ENCODE measurements at places on chromosomes 1 and 21.

DNA sequence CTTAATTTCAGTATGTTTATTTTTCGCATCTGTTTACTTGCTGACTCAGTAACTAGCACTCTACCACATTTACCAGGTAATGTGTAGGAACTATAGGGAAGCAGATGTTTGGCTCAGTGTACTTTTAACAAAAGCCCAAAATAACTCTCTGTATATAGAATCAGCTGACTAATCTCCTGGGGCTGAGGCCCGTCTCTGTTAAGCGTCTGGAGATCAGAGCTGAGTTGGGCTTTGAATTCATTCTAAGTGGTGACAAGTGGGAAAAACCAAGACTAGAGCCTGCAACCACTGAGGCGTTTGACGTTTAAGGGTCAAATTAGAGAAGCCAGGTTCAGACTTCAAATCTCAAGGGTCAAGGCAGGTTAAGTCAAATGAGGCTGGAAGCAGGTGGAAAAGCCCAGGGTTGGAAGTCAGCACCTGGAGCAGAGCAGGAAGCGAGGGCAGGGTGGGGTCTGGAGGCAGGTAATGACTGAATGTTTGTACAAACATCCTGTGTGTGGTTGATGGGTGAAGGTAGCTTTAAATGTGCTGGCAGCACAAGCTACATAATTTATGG is 56.8 kb upstream of the LYST start:
- no peak for DNase-seq

DNA sequence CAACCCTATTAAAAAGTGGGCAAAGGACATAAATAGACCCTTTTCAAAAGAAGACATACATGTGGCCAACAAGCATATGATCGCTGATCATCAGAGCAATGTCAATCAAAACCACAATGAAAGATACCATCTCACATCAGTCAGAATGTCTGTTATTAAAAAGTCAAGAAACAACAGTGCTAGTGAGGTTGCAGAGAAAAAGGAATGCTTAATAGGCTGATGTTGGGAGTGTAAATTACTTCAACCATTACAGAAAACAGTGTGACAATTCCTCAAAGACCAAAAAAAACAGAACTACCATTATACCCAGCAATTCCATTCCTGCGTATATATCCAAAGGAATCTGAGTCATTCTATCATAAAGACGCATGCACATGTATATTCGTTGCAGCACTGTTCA is 13.2 kb downstream of the USH2A start:
- no peak for DNase-seq

- no peak for DNase-seq
Observed at GRCh38 chr1:202145068-202145743, 669 bp upstream of the ARL8A start.

GRCh38 chr1:27233667-27234048 is 774 bp upstream of the WDTC1 start:
- DNase-seq: no peak

GRCh38 chr1:923991-924655 is 400 bp downstream of the SAMD11 start:
- DNase-seq: no peak

GRCh38 chr1:229022595-229023333 is 248.1 kb upstream of the RAB4A start:
- DNase-seq: no peak

- DNase-seq: no peak
Observed at GRCh38 chr1:175887981-175888428, 144.6 kb upstream of the TNR start.

DNA sequence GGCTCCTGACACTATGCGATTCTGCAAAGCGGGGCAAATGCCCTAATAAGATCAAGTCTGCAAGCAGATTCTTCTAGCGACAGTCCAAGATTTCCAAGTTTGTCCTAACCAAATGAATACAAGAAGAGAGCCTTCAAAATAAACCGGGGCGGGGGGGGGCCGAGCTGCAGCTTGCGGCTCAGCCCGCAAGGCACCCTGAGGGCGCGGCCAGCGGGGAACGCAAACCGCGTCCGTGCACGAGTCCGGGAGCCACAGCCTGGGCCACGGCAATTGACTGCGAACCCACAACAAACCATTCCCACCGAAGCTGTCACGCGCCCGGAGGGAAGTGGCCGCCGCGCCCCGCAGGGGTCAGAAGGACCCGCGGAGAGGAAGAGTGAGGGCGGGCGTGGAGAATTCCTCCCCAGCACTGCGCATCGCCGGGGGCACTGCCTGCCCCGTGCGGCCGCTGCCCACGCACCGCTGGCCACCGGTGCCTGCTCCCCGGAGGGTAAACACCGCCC is 687 bp downstream of the TGFBR3 start:
- no peak for DNase-seq

DNA sequence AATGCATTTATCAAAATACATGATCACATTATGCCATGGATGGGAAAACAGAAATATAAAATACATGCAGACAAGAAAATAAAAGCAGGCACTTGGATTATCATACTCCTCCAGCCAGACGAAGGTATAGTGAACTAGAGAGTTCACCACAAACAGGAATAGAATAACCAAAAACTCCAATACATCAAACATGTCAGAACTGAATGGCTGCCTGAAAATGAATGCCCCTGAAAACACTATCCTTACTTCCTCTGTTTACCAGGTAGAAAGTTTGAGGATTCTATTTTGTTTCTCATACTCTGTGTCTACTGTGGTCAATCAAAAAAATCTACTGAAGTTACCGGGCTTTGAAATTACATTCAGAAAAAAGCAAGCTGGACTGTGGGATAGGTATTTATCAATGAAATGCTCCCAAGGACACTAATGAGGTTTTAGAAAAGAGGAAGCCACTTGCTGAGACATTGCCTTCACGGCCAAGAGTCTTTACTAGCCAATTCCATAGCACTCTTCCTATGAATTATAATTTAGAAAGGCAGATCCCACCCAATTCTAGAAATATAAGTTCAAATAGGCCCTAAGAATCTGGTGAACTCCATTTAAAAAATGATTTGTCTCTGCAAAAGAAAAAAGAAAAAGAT is 197.7 kb downstream of the SMYD3 start:
- DNase-seq: no peak

DNA sequence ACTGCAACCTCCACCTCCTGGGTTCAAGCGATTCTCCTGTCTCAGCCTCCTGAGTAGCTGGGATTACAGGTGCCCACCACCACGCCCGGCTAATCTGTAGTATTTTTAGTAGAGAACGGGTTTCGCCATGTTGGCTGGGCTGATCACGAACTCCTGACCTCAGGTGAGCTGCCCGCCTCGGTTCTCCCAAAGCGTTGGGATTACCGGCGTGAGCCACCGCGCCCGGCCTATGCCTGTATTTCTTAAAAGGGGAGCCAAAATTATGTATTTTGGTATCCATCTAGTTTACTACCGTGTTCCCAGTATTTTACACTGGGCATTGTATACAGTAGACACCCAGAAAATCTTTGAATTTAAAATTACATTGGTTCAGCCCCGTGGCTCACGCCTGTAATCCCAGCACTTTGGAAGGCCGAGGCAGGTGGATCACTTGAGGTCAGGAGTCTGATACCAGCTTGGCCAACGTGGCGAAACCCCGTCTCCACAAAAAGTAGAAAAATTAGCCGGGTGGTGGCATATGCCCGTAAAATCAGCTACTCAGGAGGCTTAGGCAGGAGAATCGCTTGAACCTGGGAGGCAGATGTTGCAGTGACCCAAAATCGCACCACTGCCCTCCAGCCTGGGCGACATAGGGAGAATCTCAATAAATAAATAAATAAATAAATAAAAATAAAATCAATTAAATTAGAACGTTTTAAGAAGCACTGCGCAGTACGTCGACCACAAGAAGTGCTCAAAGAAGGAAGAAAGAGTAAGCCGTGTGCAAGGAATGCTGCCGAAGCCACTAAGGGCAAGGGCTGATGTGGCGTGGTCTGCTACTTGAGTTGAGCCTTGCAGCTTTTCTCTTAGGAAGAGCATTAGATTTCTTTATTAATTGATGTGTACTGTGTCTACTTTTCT is 1.5 kb upstream of the THRAP3 start:
- DNase-seq: no peak

DNA sequence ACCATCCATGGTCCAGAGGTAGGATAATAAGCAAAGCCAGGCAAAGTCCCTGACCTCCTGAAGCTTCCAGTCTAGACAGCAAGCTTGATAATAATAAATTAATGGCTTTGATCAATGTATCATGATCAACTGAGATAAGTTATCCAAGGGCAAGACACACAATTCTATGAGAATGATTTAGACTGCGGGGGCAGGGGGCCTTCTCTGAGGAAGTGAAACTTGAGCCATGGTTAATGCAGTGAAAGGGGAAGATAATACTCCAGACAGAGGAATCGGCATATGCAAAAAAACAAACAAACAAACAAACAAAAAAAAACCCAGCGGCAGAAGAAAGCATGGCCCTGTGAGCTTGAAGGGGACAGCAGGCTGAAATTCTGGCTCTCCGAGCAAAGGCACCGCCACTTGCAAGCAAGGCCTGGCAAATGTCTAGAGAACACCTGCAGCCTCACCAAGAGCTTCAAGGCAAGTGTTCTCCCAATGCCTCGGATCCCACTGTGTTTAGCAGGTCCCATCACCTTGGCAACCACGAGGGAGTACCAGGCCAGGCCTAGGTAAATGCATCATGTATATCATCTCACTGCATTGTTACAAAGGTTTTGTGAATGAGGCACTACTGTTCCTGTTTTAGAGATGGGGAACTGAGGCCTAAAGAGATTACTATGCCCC is 24.9 kb downstream of the CSMD2 start:
- DNase-seq: no peak

DNA sequence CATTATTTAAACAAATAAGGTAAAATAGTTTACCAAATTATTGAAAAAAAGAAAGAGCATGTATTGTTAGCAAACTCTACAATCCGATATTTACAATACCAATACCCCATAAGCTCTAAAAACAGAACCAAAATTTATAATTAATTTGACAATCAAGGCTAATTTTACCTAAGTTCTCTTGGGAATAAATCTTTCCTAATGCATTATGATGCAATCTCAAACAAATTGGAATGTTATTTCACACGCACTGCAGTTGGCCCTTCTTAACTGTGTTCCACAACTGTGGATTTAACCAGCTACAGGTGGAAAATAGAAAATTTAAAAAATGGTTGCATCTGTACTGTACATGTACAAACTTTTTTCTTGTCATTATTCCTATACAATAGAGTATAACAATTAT is 300.1 kb downstream of the BRINP3 start:
- DNase-seq: no peak

DNA sequence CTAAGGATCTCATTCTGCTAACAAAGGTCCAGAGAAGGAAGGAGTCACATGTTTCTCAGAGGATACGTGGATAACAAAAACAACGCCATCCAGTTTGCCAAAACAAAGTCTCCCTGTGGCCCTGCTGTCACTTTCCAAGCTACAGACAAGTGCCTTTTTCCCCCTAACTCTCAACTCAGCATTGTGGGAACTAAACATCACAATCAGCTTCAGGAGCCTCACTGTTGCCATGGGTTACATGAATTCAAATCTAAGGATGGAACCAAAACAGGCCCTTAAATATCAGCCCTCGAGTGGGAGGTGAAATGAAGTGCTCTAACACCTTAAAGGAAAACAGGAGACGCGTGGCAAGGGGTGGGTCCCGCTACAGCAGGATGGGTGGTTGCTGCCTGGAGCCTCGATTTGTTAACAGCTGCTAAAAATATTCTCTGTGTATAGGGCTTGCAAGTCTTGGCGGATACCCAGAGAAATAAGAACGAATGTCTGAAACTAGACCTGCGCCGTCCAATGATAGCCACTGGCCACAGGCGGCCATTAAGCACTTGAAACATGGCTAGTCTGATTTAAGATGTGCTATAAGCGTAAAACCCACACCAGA is 66.4 kb upstream of the SOD1 start:
- no peak for DNase-seq

GRCh38 chr1:41322835-41323234 is 38.4 kb upstream of the FOXO6 start:
- DNase-seq: peak; percentile 36

- peak; percentile 39 for DNase-seq
Observed at GRCh38 chr1:6489799-6490180, 1.7 kb downstream of the PLEKHG5 start.

DNA sequence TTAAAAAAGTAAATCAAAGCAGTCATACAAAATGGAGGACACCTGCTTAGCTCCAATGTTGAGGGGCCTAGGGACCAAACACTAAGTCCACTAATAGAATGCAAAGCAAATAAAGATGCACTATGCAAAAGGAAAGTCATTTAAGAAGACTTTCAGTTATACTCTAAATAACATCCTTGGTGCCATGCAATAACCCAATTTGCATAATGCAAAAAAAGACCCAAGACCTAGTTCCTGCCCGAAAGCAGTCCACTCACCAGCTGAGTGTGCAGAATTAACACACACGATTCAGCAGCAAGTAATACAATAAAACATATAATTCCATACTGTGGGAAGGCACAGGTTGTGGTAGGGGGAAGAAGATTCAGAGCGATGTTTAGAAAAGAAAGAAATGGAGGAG is 101.8 kb downstream of the TGFBR3 start:
- no peak for DNase-seq

DNA sequence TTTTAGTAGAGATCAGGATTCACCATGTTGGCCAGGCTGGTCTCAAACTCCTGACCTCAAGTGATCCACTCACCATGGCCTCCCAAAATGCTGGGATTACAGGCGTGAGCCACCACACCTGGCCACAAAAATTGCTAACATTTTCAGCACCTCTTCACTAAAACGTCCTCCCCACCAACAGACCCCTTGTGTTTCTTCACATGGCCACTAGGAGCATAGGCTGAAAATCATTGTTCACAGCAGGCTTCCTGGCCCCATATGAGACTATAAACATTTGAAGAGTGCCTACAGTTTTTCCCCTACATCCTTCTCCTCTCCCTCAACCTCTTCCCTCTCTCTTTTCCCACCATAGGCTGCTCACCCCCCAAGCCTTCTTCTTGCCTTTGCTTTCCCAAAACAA is 28.0 kb upstream of the SFPQ start:
- no peak for DNase-seq

DNA sequence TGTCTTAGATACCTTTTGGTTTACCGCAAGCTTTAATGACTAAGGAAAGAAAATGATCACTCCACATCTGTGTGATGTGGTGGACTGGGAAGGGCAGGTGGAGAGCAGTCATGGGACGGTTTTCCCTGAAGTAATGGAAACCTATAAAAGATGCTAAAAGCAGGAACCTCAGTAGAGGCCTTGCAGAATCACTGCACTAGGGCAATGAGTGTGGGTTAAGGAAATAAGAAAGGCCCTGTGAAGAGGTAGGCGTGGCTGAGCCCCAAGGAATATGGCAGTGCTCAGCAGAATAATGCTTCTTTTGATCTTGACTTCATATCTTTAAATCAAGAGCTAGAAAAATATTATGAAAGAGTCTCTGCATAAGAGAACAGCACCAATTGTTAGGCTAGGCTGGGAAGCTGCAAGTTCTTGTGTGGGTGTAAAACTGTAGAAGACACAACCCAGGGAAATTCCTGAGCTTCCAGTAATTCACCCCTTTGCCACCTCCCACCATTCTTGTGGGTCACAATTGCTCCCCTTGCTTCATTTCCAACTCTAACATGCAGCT is 49.9 kb downstream of the CLCA4 start:
- DNase-seq: no peak
